ENCODE measurements at places on chromosomes 16 and 17.

DNA sequence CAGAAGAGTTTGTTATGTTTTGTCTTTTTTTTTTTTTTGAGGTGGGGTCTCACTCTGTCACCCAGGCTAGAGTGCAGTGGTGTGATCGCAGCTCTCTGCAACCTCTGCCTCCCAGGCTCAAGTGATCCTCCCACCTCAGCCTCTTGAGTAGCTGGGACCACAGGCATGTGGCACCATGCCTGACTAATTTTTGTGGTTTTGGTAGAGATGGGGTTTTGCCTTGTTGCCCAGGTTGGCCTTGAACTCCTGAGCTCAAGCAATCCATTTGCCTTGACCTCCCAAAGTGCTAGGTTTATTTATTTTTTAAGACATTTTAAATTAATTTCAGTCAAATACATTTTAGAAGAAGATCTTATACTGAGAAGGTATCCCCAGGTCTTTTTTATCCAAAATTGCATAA, 366.7 kb downstream of the KCNJ2 start:
- DNase-seq, result no peak

GRCh38 chr17:39238311-39238972, 12.7 kb upstream of the STAC2 start:
- peak; percentile 69 for DNase-seq

DNA sequence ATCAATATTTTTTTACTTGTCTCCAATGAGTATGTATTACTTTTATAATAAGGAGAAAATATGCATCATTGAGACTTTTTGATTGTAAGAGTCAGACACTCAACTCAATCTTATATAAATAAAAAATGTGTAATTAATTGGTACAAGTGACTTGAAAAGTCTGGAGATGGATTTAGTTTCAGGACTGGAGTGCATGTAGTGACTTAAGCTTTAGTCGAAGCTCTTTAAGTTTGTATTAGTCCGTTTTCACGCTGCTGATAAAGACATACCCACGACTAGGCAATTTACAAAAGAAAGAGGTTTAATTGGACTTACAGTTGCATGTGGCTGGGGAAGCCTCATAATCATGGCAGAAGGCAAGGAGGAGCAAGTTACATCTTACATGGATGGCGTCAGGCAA, 60.7 kb upstream of the NKD1 start:
- DNase-seq, result no peak

GRCh38 chr17:30449480-30449879, 27.7 kb upstream of the GOSR1 start:
- no peak for DNase-seq

- DNase-seq, result no peak
Observed at GRCh38 chr16:17409894-17410293, 60.9 kb downstream of the XYLT1 start.

GRCh38 chr17:60508384-60508980, 17.6 kb downstream of the APPBP2 start:
- no peak for DNase-seq

- no peak for DNase-seq
Observed at GRCh38 chr16:8663192-8664089, 11.0 kb upstream of the ABAT start.

DNA sequence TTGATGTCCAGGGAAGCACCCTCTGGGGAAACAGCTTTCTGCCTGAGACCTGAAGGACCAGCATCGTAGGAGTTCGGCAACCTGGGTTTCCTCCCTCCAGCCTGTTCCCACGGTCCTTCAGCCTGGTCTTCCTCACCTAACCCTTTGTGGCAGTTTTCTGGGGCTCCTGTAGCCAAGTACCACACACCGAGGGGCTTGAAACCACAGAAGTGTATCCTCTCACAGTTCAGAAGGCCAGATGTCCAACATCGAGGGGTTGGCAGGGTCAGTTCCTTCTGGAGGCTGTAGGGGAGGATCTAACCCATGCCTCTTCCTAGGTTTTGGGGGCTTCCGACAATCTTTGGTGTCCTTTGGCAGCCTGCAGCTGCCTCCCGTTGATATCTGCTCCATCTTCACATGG, 381.0 kb upstream of the TNRC6C start:
- DNase-seq, result no peak

DNA sequence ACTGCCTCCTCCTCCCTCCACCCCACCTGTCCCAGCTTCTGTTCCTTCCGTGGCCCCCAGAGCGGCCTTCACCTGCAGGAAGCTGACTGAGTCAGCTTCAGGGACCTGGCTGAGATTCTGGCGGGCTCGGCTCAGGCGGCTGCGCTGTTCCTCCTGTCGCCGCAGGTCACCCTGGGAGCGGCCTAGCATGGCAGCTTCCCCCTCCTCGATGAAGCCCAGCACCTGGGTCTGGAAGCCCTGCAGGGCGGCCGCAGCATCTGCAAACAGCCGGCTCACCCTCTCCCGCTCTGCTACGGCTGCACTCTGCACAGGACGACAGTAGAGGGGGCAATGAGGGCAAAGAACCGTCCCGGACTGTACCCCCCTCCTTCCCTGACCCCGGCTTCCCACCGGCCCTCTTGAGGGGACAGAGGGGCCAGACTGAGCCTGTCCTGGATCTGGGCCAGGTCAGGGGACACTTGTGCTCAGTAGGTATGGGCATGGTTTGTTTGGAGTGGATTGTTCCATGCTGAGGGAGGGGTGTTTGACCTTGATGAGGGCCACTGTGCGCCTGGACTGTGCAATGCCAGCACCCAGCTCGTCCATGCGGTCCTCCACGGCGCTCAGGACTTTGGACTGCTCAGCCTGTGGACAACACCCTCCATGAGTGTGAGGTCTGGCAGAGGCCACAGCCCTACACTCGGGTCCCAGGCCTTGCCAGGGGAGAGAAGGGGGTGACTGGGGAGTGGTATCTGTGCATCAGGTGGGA, 2.0 kb downstream of the TRIM47 start:
- peak; percentile 65 for DNase-seq

- no peak for DNase-seq
Observed at GRCh38 chr16:11064202-11064540, 119.8 kb downstream of the CLEC16A start.

GRCh38 chr16:53129281-53130158, 74.7 kb downstream of the CHD9 start:
- no peak for DNase-seq

DNA sequence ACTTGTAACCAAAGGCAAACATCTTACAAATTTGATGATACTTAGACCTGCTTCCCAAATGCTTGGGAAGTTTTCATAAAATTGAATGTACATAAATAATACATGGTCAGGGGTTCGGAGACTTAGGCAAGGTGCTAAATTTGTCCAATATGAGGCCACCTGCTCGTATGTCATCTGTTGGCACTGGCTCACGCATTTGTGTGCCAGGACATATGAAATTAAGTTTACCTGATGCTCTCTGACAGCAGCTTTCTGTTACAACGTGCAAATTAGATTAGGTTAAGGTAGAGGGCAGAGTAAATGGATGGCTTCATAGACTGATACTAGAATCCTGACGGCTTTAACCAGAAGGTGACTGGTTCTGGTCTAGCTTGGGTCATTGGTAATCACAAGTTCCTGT, 970.3 kb upstream of the RBFOX1 start:
- DNase-seq, result no peak

- DNase-seq, result no peak
Observed at GRCh38 chr17:30472238-30472890, 4.8 kb upstream of the GOSR1 start.

- no peak for DNase-seq
Observed at GRCh38 chr16:59173408-59173831, 439.3 kb upstream of the GOT2 start.

GRCh38 chr17:58172369-58173071, 5.7 kb downstream of the OR4D2 start:
- peak; percentile 29 for DNase-seq

DNA sequence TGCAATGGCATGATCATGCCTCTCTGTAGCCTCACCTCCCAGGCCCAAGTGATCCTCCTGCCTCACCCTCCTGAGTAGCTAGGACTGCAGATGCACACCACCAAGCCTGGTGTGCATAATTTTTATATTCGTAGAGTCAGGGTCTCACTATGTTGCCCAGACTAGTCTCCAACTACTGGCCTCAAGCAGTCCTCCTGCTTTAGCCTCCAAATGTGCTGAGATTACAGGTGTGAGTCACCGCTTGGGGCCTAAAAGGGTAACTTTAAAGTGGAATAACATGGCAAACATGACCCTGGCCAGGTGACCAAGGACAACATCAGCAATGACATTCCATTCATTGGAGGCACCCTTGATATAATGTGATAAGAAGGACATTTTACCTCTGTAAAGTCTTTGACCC, 26.1 kb downstream of the HSBP1 start:
- no peak for DNase-seq

DNA sequence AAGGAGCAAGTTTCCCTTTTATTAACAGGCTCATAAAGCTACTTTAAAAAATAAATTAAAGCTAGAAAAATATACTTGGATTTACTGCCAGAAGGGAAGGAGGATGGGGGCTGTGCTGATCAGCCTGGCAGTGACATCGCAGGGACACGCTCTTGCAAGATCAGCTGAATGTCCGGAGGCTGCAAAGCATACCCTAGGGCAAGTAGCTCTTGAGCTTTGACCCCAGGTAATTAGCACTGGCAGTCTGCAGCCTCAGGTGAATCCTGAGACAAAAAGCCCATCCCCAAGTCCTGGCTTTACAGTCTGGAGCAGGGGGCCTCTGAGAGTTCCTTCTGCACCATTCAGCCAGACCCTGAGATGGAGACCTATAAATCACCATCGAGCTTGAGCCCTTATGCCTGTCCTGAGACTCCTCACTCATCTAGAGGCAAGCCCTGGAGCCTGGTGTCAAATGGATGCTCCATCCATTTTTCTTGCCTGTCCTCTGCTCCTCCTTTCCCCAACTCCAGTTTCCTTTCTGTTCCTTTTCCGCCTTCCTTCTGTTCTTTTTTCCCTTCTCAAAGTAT, 131.7 kb downstream of the TMEM114 start:
- no peak for DNase-seq

GRCh38 chr16:50884066-50884860, 142.4 kb downstream of the CYLD start:
- DNase-seq, result no peak

- no peak for DNase-seq
Observed at GRCh38 chr16:3459401-3460090, 16.1 kb downstream of the NAA60 start.

GRCh38 chr17:39801055-39801454, 63.1 kb downstream of the IKZF3 start:
- DNase-seq, result no peak

GRCh38 chr17:64441772-64442540, 7.0 kb upstream of the MILR1 start:
- no peak for DNase-seq

DNA sequence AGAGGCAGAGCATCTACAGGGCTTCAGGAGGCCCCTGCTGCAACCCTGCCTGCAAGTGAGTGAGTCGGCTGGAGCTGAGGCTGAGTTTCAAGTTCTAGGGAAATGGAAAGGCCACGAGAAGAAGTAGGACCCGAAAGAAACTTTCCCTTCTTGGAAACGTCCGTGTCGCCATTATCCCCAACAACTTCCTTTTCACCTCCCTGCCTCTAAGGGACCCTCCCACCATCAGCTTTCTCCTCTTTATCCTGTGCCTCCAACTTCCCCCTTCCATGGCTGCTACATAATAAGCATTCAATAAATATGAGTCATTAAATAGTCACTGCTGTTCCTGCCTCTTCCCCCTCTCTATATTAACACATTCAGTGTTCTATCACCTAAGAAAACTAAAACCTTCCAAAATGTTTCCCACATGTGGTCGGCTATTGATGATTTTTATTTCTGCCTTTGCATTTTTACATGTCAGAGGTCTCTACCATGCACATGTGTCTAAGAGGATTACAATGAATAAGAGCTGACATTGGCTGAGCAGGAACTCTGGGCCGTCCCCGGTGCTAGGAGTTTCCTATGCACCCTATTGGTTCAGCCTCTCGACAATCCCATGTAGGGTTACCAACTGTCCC, 115.9 kb upstream of the TNRC6C start:
- no peak for DNase-seq

DNA sequence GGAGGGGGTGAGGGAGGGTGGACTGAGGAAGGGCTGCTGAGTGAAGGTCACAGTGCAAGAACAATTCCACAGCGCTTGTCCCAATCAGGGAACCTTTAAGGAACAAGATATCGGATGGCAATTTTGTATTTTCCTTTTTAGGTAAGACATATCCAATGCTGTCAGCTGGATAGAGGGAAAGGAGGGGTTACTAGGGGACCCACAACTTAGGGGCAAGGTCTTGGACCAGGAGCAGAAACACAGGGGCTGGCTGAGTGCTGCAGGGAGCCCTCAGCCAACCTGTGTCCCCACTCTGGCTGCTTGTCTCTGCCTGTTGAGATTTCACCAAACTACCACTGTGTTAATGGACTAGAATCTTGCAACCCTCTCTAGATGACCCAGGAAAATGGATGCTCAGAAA, 47.6 kb downstream of the AKAP1 start:
- DNase-seq, result no peak

DNA sequence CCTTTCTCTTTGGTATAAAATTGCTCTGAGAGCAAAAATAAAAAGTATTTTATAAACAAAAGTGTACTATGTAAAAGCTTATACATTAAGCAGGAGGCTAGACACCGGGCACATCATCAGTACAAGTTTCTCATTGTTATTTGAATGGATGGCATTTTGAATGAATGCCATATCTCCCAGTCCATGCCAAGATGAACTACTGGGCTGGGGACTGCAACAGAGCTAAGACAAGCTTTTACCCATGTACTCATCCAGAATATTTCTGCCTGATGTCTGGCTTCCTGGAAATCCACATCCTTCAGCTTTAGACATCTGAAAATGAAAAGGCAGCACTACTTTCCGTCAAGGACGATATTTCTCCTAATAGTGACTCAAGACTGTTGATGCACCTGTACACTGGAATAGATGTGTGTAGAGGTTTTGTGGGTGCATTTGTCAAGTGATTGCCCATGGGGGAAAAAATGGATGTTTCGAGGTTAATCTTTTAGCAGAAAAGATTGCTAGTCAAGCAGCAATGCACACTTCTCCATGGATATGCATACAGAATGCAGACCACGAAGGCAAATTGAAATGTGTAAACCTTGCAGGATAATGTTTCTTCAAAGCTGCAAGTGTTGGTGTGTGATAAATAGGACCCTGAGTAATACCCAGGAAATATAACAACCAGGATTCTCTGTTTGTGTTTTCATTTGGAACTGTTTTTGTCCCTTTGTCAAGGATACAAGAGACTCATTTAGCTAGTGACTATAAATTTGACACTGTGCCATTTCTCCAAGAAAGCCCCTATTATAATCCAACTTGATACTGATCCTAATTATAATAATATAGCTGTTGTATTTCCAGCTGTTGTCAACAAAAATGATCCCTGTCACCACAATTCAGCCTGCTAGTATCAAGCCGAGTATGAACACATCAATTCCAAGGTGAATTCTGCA, 173.8 kb downstream of the CDH8 start:
- DNase-seq, result no peak

GRCh38 chr16:5581908-5582307, 484.3 kb upstream of the EEF2KMT start:
- DNase-seq, result no peak
